ENCODE measurements at places on chromosomes 11 and 22.

GRCh38 chr11:1199751-1200610 lies 22.9 kb upstream of the MUC5B start:
- DNase-seq: no peak

DNA sequence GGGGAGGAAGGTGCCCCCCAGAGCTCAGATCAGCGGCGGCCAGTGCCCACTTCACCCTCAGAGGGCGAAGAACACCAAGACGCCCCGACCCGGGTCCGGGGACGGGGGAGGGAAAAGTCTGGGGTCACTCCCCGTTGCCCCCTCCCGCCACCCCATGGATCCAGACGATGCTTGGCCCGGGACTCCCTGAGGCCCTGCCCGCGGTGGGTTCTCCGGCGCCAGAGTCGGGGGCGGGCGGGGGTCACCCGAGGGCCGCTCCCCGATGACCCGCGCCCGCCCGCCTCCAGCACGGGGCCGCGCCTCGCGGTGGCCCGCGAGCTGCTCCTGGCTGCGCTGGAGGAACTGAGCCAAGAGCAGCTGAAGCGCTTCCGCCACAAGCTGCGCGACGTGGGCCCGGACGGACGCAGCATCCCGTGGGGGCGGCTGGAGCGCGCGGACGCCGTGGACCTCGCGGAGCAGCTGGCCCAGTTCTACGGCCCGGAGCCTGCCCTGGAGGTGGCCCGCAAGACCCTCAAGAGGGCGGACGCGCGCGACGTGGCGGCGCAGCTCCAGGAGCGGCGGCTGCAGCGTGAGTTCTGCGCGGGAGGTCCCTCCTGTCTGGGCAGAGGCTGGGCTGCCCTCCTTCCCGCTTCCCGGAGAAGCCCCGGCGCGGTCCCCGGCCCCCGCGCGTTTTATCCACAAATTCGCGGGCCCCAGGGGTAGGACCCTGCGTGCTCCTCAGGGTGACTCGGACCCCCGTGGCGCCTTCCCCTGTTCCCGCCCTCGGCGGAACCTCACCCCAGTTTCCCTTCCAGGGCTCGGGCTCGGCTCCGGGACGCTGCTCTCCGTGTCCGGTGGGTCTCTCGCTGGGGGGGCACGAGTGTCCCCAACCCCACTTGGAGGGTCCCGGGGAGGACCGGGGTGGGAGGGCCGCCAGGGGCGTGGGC lies 1.1 kb downstream of the NLRP6 start:
- no peak for DNase-seq

DNA sequence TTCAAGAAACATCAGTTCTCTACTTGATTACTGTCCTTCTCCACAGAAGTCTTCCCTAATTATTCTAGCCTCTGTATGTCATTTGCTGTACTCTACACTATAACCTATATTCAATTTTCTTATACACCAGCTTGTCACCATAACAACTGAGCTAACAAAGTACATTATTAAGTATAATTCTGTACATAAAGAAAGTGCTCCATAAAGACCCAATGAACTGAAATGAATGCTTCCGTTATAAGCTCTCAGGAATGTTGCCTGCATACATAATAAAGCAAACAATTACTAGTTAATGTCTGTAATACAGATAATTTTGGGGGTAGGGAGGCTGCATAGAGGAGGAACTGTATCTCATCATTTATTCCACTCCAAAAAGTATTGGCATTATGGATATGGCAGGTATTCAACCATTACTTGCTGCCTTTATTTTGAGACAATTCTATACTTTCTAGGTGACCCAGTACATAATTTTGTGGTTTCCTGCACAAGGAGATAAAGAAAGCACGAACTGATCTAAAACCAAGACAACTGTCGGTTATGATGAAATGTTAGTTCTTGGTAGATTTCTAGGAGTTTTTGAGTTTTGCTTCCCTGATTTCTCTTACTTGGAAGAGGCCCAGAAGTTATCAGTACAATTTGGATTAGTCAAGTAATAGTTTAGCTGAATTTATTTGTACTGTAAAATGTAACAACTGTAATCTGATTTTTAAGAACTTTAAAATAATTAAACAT lies 202.5 kb downstream of the SBF2 start:
- DNase-seq: no peak

- DNase-seq: no peak
Observed at GRCh38 chr11:117851106-117851505, 25.4 kb downstream of the FXYD6 start.

DNA sequence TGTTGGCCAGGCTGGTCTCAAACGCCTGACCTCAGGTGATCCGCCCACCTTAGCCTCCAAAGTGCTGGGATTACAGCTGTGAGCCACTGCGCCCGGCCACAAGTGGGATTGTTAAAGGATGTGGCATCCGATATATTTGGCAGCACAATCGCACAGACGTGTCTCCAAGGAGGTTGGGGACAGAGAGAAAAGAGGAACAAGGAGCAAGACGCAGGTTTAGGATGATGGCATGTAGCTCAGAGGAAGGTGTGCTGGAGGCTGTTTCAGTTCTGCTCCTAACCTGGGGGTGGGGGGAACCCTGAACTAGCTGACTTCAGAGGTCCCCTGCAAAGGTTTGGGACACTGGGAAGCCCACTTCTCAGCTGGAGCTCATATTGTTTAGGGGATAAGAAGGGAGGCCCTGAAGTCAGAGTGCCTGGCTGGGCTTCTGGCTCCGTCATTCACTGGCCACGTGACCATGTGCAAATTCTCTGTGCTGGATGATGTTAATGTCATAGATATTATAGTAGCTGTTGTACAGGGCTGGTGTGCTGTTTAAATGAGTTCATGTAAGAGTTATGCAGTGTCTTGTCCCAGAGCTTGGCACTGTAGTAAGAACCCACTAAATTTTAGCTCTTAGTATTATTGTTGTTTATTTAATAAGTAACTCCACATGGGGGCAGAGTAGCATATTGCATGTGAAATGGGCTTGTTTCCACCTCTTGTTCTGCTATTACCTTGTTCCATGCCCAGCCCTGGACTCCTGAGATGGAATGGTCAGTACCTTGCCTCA lies 129.7 kb downstream of the ST3GAL4 start:
- no peak for DNase-seq

- no peak for DNase-seq
Observed at GRCh38 chr11:92751594-92751993, 217.9 kb upstream of the MTNR1B start.

GRCh38 chr11:93407777-93408401 lies 77.3 kb downstream of the DEUP1 start:
- DNase-seq: no peak

GRCh38 chr11:22244986-22245592 lies 52.2 kb downstream of the ANO5 start:
- no peak for DNase-seq

DNA sequence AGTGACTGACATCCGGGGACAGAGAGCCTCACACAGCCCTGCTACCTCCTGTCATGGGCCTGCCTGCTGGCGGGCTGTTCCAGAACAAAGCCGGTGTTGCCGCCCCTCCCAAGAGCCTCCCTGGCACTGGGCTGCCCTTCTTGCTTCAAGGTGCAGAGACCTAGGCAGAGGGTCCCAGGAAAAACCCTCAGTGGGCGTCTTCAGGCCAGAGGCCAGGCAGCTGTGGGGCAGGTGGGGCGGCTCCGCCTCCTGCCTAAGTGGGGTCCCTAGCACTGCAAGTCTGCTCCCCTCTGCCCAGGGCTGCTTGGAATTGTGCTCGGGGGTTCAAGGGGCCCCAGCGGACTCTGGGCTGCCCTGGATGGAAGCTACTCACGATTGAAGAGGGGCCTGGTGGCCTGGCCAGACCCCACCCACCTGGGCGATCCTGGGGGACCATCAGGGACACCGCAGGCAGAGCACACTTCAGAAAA lies 20.4 kb upstream of the GNB1L start:
- no peak for DNase-seq

DNA sequence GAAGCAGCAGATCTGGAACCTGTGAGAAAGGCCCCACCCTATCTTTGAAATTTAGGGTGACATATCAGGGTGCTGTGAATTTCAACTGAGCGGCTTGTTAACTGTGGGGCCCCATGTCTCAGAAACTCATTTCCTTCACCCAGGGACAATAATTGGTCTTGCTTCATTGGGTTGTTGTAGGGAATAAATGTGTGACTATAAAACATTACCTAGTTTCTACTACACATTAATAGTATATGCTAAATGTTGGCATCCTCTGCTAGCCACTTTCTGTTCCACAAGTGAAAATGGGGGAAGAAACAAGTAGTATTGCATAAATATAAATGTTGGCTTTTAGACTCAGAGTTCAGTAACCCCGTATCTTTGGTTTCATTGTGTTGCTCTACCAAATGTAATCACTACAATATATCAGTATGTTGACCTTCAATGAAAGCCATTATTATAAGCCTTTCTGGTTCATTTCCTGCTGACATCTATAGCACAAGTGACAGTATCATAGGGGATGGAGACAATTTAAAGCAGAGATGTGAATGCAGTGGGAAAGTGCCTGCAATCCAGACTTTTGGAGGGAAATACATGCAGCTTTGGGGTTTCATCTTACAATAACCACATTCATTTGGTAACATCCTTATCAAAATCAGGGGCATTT lies 905.5 kb upstream of the RAG2 start:
- DNase-seq: no peak

DNA sequence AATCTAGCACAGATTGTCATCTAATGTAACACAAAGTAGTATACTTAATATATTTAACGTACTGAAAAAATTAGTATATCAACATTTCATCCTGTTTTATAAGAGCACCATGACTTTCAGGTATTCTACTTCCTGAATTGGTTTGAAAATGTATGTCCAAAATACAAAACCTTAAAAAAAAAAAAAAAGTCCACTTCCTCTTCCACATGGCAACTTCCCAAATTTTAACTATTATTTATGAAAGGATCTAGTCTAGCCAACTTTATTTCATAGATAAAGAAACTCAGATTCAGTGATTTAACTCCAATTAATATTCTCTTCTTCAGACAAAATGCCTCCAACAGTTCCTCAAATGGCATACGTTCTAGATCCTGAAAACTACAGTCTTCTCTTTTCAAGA lies 44.0 kb downstream of the PIK3C2A start:
- DNase-seq: no peak

DNA sequence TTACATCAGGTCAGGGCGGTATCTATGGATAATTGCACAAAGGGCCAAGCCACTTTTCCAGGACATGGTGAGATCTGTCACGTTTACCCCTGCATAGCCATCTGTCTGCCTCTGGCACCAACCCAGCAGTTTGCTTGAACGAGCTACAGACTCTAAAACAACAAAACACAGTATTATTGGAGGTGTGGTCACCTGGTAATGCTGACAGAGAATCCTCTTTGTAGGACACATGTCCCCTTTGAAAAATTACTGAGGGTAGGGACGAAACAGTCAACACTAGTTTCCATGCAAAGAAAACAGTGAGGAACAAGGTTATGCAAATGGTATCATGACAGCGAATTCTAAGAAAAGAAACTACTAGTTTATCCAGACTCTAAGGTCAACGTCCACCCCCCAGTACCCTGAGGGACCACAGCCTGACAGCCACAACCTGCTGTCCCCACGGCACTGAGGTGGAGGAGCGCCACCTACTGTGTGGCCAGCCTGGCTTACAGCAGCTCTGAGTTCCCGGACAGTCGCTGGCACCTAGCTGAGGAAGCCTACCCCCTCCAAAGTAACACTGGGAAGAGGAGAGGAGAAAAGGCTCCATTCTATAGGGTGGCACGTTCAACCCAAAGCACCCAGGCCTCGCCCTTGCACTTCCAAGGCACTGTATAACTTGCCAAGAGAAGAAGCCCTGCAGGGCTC lies 117.4 kb upstream of the BID start:
- no peak for DNase-seq

DNA sequence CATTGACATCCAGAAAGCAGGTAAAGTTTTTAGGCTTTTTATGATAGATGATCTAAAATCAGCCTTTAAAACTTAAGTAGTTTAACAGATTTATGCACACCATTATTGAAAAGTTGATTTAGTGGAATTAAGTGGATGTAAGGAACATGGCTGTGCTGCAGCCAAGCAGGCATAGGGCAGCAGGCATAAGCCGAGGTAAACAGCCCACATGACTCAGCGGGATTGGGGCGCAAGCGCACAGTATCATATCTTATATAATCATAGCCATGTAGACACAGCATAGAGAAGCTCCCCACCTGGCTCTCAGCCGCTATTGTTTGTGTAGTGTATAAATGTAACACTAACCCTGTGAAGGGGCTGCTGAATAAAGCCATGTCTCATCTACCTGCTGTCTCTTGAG lies 157.5 kb downstream of the WNT11 start:
- no peak for DNase-seq
